IMR-90 (cell line): ENCODE measurements at places on chromosomes 2 and 18.

DNA sequence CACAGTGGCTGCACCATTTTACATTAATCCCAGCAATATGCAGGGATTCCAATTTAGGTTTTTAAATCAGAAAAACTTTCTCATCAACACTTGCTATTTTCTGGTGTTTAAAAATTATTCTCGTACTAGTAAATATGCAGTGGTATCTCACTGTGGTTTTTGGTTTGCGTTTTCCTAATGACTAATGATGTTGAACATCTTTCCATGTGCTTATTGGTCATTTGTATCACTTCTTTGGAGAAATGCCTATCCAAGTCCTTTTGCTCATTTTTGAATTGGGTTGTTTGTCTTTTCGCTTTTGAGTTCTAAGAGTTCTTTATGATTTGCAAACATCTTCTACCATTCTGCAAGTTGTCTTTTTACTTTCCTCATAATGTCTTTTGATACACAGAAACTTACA is 62.1 kb upstream of the TCF7L1 start:
- peak; percentile 29 for DNase-seq

DNA sequence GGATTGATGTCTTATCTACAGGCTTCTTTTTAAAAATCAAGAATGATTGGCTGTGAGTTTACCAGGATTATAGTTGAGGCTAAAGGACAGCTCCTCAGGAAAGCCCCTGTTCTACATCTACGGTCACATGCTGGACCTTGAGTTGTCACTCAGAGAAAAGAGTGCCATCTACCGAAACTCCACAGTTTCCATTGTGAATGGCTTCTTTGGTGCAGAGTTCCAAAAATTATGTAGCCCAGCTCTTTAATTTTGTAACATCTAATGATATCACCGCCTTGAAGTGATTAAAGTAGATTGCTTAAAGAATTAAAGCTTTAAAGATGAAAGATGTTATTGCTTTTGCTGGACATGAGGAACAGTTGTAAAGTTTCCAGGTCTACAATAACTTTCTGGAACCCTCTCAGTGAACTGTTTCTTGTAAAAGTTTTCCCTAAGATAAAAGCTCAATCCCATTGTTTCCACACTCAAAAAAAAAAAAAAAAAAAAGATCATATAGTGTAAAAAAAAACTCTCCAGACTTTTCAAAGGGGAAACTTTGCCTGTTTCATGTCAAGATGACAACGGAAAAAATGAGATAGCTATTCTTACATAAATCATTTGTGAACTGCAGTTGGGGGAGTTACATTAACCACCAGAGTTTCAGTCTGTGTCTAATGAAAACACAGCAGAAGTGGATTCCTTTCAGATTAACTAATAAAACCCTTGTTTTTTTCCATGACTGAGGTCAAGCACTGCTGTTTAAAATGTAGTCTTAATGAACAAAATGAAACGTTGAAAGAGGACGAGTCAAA is 4.3 kb downstream of the COL3A1 start:
- DNase-seq = peak; percentile 69

GRCh38 chr2:77512507-77512906 is 9.7 kb downstream of the LRRTM4 start:
- no peak for DNase-seq

DNA sequence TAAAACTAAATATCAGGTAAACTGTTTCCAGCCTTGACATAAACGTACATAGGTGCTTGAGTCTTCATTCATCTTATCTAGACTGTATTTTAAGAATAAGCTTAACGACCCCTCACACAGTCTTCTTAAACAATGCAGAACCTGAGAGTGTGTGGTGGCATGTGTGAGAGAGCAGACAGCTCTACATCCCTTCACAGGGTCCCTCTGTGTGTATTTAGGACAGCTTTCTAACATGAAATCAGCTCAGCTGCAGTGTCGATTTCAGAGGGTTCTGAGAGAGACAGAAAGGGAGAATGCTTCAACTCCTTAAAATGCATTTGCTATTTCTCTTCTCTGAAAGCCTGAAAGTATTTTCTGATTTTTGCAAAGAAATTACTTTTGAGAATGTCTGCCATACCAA is 185.2 kb downstream of the GRB14 start:
- no peak for DNase-seq

DNA sequence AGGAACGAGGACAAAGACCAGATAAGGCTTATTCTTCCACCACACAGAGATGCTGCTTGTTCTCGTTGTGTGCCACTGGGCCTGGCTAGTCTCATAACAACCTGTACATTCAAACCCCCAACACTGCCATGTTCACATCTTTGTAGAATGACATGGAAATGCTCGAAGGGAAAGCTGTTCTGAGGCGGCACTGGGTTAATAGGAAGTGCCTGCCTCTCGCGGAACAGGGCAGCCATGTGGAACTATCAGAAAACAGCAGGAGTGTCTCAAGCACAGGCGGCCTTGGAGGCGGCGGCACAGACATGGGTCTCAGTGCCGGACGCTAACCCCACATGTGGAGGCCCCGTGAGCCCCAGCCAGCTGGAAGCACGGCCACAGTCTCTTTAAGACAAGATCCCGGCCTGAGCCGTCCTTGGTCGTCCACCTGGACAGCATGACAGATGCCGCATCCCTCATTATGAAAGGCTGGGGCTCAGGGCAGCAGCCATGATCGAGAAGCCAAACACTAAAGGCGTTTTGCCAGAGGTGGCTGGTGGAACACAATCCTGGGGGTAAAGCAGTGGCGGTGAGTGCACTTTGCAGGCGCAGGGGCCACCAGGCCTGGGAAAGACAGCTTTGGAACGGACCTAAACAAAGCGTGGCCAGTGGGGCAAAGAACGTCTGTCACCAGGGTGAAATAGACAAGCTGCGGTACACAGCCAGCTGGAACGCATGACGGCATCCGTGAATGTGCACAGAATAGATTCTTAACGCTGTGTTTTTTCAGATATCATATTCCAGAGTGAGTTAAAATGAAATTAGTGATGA is 161.0 kb downstream of the HDAC4 start:
- DNase-seq = peak; percentile 53

DNA sequence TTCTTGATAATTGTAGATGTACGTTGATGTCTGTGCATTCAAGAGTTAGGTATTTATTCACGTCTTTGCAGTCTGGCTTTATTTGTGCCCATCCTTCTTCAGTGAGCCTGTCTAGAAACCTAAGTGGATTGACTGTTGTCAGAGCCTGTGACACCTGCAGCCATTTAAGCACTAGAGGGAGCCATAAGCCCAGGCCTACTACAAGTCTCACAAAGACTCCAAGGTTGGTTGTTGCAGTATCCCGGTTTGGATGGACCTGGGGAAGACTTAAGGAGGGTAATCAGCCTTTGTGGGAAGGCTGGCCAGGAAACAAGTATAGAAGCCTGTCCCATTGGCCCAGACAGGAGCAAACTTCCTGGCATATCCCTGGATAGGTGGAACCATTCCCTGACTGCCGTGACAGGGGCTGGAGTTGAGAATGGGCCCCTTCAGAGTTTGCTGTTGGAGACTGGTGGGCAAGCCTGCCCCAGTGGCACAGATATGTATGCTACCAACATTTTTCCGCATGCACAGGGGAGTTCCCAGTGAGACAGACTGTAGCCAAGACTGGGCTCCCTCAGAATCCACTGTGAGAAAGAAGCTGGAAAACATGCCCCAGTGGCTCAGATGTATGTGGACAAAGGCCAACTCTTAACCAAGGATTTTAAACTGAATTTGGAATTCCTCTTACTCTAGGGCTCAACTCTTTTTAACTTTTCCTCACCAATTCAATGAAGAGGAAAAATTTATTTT is 9.3 kb upstream of the LRRC30 start:
- peak; percentile 69 for DNase-seq

DNA sequence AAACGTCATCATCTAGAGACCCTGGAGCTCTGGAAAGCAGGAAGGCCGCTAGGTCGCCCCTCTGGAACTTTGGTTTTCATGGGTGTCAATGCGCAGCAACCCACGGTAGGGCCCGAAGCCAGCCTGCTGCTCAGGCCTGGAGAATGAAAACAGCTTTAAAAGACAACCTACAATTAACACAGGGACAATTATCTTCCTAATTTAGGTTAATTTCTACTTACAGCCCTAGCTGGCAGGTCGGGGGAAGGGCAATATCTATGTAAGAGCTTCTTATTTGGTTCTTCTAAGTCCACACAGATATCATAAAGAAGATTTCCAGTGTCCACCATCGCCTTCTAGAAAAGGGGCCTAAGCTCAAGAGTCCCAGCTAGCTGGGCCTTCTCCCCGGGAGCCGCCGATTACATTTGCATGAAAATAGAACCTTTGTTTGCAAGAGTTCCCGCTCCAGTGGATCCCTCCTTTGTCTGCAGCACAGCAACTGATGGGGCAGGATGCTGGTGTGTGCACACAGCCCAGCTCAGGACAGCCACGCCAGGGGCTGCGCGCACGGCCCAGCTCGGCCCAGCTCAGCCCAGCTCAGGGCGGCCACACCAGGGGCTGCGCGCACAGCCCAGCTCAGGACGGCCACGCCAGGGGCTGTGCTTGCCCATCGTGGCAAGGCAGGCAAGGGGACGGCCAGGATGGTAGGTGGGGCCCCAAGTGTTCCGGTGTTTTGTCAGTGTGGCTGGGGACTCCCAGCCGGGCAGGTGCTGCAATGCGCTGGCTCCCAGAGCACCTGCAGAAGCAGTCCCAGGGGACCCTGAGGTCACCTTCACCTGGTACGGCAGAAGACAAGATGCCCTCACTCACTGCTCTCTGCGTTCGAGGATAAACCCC is 109.1 kb downstream of the HDAC4 start:
- DNase-seq = no peak

GRCh38 chr18:79884963-79885728 is 66.3 kb downstream of the SLC66A2 start:
- DNase-seq = no peak
